ENCODE measurements at places on chromosomes 4 and X. TPM values are rescaled to one million over a fixed set of nuclear protein-coding genes. Genes with fewer than 3 reads are reported as not detected.

DNA sequence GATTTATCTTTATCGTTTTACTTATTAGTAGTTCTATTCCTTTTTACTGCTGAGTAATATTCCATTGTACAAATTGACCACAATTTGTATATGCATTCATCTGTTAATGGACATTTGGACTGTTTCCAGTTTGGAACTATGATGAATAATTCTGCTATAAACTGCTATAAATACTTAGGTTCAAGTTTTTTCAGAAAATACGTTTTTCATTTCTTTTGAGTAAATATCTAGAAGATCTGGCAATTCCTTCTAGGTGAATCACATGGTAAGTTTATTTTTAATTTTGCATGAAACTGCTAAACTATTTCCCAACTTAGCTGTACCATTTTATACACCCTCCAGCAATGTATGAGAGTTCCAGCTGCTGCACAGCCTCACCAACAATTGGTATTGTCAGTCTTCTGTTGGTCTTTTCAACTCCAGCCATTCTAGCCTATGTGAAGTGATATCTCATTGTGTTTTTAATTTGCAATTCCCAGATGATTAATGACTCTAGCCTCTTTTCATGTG is 22.2 kb downstream of the LIN54 start:
- no peaks in the 10 kb centered on the region for H3K27me3 ChIP-seq
- DNase-seq, result peak; percentile 95
- peaks cover 8% of the 10 kb centered on the region for H3K36me3 ChIP-seq
- H3K27ac ChIP-seq, result peak overlapping the region; percentile 64

DNA sequence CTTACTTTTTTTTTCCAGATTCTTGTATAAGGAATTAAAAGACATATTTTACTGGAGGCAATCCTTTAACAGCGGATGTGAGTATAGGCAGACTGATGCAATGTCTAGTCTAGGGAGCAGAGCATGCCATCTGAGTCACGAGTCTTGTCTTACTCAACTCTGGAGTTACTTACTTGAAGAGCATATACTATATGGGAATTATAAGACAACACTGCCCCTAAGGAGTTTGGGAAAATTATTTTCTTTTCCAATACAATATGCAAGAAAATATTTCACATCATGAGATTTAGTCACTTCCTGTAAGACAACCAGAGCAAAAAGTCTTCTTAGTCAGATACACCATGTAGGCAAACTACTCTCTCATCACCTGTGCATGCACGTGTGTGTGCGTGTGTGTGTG is 537.3 kb upstream of the FTHL17 start:
- no peaks in the 10 kb centered on the region for H3K27me3 ChIP-seq
- no peaks in the 10 kb centered on the region for H3K36me3 ChIP-seq
- H3K4me3 ChIP-seq, result no peak overlapping the region
- no peaks in the 10 kb centered on the region for H3K4me1 ChIP-seq

DNA sequence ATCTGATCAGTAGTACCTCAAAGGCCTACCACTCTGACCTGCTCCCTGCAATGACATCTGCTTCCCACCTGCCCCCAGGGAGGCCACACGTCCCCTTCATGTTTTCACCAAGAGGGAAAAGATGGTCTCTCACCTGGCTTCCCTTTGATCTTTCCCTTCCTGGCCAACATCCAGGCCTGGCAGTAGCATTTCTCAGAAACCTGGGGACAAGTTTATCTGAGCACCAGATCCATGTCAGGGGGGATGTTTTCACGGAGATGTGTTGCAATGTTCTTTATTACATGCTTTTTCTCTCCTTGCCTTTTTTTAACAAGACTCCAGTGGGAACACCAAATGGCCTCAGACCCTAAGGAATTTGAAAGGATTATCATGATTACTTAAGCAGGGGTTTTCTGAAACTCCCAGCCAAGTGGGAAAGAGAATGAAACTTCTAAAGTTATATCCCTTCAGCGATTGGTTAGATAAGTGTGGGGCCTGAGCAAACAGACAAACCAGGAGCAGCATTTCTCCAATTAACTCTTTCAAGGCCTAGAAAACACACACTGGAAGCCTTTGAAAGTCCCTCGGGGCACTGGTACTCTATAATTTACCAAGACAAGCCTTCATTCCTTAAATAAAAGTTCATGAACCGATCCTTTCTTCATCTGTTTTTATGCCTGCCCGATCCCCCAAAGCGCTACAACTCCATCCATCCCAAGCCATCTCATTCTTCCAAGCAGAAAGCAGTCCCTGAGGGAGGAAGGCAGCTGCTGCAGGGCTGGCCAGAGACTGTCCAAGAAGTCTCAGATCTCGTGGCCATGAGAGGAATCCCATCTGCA is 94.1 kb downstream of the BCOR start:
- H3K27me3 ChIP-seq, result peaks cover 29% of the 10 kb centered on the region
- peak; percentile 17 for DNase-seq
- H3K36me3 ChIP-seq, result no peaks in the 10 kb centered on the region

SAGE1 gene
- not detected for total RNA-seq

MAGEB17 gene
- total RNA-seq, result under 0.01 TPM

DNA sequence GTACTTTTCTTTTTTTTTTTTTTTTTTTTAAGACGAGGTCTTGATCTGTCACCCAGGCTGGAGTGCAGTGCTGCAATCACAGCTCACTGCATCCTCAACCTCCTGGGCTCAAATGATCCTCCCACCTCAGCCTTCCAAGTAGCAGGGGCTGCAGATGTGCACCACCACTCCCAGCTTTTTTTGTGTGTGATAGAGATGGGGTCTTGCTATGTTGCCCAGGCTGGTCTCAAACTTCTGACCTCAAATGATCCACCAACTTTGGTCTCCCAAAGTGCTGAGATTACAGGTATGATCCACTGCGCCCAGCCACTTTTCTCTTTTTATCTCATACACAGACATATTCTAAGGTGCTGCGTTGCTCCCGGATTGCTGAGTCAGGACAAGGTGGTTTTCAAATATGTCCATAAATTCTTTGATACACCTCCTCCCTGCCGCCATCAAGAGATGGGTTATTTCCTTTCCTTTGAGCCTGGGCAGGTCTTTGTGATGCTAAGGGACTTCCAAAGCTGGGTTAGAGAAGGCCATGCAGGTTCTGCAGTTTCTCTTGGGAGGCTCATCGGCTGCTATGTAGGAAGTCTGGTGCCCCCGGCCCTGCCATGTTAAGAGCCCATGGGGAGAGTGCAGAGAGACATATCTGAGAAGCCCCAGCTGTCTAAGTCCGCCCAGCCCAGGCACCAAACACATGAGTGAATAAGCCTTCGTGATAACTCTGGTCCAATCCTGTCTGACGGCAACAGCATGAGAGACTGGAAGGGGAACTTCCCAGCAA is 8.4 kb upstream of the PLA2G12A start:
- H3K36me3 ChIP-seq, result no peaks in the 10 kb centered on the region
- H3K4me3 ChIP-seq, result no peak overlapping the region
- peaks cover 7% of the 10 kb centered on the region for H3K4me1 ChIP-seq
- DNase-seq, result no peak
- no peak overlapping the region for H3K27ac ChIP-seq

GRCh38 chr4:82421796-82422560 is 8.3 kb downstream of the HNRNPDL start:
- H3K27ac ChIP-seq, result no peak overlapping the region
- DNase-seq, result no peak
- H3K27me3 ChIP-seq, result no peaks in the 10 kb centered on the region
- H3K36me3 ChIP-seq, result peaks cover 21% of the 10 kb centered on the region
- H3K4me1 ChIP-seq, result peaks cover 6% of the 10 kb centered on the region

- no peaks in the 10 kb centered on the region for H3K36me3 ChIP-seq
- H3K4me3 ChIP-seq, result no peak overlapping the region
- no peak for DNase-seq
- H3K27me3 ChIP-seq, result no peaks in the 10 kb centered on the region
Observed at GRCh38 chr4:128596115-128596514, 213.4 kb upstream of the JADE1 start.

TMEM33 gene
- total RNA-seq, result 45.5 TPM

DNA sequence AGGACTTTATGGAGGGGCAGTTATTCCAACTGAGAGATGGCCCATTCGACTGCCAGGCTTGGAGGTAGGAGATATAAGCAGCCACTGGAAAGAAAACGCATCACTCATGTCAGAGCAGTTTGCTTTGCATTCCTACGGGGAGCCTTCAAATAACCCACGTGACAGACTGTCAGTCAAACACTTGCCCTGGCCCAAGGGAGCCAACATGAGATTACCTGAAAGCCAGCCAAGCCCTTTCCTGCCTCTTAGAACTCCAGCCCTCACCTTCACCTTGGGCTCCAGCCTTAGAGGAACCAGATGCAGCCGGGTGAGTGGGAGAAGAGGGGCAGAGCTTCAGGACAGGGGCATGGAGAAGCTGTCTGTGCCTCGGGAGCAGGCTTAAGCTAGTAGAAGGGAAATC is 95.3 kb upstream of the CXCL13 start:
- H3K36me3 ChIP-seq, result no peaks in the 10 kb centered on the region
- H3K4me1 ChIP-seq, result no peaks in the 10 kb centered on the region
- DNase-seq, result no peak
- no peaks in the 10 kb centered on the region for H3K27me3 ChIP-seq
- no peak overlapping the region for H3K27ac ChIP-seq
- no peak overlapping the region for H3K4me3 ChIP-seq

HSD17B10 gene
- total RNA-seq, result 80.5 TPM

- H3K4me3 ChIP-seq, result peak overlapping the region; percentile 36
- H3K36me3 ChIP-seq, result no peaks in the 10 kb centered on the region
- no peak overlapping the region for H3K27ac ChIP-seq
- DNase-seq, result no peak
- no peaks in the 10 kb centered on the region for H3K4me1 ChIP-seq
- peaks cover 20% of the 10 kb centered on the region for H3K27me3 ChIP-seq
Observed at GRCh38 chr4:176002007-176002613, 63.5 kb upstream of the WDR17 start.

NLRP2B gene
- total RNA-seq, result not detected

RLIM gene
- total RNA-seq, result 77.4 TPM
